ENCODE measurements at places on chromosomes 12 and 14.

- DNase-seq = no peak
Observed at GRCh38 chr12:69425417-69425816, 44.8 kb upstream of the FRS2 start.

DNA sequence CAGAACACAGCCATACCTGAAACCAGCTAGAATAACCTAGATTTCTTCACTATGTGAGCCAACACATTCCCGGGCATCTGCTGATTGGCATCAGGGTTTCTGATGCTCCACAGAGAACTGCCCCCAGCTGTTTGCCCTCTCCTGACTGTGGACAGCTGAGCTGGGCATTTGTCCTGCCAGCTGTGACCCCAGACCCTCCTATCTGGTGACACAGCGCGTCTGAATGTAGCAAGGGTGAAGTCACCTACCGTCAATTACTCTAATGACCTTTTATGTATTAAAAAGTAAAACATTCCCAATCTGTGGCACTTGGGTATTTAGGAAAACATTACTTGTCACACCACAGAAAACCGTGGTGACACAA lies 29.7 kb upstream of the SFSWAP start:
- DNase-seq = no peak

- DNase-seq = no peak
Observed at GRCh38 chr12:43069768-43070221, 480.2 kb upstream of the PRICKLE1 start.

DNA sequence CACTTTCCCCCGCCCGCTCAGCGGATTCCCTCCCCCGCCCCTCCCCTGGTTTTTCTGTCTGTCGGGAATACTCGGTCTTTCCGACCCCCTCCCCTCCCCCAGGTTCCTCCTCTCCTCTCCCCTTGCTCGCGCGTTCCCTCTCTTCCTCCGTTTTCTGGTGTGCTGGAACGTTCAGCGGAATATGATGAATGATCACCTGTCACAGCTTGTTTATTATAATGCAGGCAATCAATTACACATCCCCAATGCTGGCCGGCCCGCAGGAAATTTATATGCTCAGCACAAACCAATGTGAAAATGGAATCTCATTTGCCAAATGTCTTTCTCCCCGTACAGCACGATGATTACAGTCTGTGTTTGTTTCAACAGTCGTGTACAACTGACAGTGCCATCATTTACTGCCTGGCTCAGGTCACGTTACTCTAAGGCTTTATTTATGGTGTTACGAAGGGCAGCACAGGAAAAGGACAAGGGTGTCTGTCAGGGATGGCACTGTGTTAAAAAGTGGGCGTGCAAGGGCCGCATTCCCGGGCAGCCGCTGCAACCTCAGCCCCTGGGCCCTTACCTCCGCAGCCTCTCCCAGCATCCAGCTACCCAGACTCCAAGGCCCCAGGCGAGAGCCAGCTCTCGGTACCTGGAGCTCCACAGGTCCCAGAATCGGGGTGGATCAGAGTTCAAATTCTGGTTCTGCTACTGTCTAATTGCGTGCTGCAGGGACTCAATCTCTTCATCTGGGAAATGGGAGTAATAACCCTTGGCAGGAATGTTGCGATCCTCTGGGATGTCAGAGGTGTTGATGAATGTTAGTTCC lies 24.7 kb upstream of the MAP1LC3B2 start:
- DNase-seq = no peak

GRCh38 chr14:69895109-69895508 lies 15.9 kb downstream of the SMOC1 start:
- no peak for DNase-seq

DNA sequence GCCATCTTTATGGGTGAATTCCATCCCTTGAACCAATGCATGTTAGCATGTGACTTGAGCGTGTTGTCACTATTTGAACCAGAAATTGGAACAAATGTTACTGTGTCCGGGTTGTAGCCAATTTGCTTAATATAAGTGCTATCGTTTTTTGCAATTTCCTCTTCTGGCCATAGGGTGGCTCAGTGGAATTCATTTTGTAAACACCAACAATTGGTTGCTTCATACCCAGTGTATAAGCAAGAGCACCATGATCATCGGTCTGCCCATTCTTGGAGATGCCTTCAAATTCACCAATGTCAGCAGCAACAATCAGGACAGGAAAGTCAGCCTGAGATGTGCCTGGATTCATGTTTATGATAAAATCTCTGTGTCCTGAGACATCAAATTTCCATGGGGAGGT lies 5.0 kb upstream of the NEDD1 start:
- DNase-seq = no peak

DNA sequence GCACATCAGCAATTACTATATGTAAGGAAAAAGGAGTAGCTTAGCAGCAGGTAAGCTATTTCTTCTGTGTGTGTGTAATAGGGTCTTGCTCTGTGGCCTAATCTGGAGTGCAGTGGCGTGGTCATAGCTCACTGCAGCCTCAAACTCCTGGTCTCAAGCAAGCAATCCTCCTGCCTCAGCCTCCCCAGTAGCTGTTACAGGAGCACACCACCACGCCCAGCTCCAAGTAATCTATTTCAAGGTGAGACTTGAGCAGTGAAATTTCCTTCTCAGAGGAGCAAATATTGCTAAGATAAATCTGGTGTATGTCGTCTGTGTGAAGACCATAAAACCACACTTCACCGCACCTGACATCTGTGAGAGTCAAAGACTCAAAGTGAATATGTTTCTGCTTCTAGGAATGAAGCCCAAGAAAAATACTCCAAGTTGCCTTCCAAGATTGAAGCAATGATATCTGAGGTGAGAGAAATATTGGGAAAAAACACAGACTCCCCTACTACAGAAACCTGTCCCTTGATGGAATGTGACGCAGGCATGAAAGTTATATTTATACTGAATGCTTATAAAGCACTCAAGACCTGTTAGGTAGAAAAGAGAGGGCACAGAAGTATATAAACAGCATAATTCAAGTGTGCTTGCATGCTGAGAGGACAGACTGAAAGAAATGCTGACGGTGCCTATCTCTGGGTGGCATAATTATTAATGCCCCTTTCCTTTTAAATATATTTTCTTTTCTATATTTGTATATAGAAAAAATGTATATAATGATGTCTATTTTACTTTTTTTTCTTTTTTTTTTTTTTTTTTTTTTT lies 2.5 kb upstream of the SELPLG start:
- peak; percentile 64 for DNase-seq
